Endodermal cell (in vitro differentiated cells): ENCODE measurements at places on chromosomes 7 and 10. TPM values are rescaled to one million over a fixed set of nuclear protein-coding genes. Genes with fewer than 3 reads are reported as not detected.
A peak's percentile ranks its signal among the peaks of the same experiment; 100 is the strongest.

DNA sequence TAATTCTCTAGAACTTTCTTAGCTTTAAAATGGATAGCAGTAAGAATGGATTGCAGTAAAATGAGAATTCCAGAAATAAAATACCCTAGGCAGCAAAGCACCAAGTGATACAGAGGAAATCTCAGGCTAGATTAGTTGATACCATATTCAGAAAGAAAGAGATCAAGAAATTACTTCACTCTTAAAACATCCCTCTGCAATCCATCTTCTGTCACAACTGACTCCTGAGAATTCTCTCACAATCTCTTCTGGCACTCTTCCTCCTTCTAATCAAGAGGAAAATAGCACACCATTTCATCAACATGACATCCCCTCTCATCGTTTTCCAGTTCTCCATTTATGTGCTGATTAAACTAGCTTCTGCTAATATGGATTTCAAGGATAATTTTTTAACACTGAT, 42.2 kb upstream of the LAMB1 start:
- DNase-seq = no peak

The ECHDC3 gene
- 11.1 to 15.7 TPM (median 12.9 TPM) in 3 replicates for total RNA-seq

DNA sequence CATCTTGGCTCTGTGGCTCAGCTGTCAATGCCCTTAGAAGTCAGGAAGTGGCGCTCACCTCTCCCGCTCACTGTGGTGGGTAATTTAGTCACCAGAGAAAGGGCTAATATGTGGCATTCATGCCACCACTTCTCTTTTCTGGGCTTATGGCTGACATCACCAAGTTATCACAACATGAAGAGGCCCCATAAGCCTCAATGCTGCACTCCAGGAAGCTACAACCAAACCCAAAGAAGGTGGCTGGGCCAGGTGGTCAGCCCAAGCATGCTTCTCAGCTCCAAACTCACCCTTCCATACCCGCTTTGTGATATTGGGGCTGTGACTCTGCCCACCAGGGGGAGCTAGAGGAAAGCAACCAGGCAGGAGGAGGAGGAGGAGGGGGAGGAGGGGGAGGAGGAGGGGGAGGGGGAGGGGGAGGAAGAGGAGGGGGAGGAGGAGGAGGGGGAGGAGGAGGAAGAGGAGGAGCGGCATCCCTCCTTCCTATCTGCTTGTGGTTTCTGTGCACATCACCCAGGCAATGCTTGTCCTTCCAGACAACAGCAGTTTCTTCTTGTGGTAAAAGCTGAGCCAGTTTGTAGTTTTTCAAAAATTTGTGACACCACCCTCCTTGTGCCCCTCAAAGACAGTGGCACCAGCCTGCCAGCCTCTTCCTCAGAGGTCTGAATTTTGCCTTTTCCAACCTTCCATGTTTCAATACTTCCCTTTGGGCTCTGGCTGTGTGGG, 42.1 kb downstream of the CYP26A1 start:
- peak; percentile 95 for DNase-seq

DNA sequence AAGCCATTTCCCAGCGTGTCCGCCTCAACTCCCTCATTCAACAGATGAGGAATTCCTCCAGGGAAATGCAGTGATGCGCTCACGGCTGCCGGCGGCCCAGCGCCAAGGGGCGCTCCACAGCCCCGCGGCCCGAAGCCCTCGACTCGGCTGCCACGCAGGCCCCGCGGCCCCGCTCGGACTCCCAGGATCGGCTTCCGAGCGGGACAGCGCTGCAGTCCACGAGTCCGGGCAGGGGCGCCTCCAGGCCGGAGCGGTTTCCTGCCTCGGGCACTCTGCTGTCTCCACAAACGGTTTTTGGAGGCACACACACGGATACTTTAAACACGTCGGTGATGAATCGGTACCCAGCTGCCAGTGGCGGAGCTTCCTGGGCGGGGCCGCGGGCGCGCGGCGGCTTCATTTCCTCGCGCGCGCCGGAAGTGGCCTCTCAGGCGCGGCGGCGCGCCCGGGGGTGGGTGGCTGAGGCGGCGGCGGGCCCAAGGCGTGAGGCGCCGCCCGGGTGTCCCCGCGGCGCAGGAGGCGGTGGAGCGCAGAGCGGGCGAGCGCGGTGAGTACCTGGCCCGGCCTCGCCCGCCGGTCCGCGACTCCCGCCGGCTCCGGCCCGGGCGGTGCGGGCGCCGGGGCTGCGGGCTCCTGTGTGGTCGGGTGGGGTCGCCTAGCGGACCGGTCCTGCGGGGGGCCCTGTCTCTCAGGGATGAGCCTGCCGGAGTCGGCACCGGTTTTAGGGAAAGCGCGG, at the start of gene CSGALNACT2:
CSGALNACT2 (plus strand) TSS at position 425 of the 736 bp plus-strand sequence. CDS start 16,705 bp downstream, outside the sequence.
- DNase-seq = peak; percentile 87

DNA sequence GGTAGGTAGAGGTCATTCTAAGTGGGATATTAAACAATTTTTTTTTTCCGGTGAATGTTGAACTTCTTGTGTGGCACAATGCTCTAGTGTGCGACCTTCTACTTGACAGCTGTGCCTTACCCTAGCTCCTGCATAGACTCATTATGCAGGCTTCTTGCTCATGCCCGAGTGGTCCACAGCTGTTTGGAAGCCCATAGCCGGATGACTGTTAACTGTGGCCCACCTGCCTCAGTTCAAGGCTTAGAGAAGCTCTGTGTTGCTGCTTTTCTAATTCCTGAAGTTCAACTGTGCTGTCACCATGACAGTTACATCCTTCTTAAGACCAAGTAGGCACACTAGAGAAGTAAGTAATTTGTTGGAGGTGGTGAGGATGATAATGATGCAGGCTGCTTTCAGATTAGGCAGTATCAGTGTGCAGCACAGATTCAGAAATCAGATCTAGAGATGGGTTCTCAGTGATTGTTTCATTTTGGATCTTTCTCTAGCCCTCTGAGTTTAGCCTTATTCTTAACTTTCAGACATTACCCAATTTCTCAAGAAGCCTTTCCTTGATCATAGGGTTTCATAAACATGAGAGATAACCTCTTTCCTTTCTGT, 278.4 kb downstream of the PHF14 start:
- DNase-seq = no peak

- peak; percentile 86 for DNase-seq
These were observed 53.5 kb upstream of the SVIL start for GRCh38 chr10:29688230-29688661.

DNA sequence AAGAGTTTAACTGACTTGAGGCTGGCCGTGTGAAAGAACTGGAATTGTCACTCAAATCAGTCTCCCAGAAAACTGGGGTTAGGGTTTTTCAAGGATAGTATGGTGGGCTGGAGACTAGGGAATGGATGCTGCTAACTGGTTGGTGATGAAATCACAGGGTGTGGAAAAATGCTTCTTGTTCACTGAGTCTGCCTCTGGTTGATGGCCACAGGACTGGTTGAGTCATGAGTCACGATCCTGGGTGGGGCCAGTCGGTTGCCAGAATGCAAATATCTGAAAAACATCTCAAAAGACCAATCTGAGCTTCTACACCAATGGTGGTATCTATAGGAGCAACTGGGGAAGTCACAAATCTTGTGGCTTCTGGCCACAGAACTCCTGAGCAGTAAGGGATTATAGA, 16.3 kb upstream of the BAMBI start:
- no peak for DNase-seq

The MGAM2 gene
- 0.20 and 0.40 TPM in 2 replicates for total RNA-seq

DNA sequence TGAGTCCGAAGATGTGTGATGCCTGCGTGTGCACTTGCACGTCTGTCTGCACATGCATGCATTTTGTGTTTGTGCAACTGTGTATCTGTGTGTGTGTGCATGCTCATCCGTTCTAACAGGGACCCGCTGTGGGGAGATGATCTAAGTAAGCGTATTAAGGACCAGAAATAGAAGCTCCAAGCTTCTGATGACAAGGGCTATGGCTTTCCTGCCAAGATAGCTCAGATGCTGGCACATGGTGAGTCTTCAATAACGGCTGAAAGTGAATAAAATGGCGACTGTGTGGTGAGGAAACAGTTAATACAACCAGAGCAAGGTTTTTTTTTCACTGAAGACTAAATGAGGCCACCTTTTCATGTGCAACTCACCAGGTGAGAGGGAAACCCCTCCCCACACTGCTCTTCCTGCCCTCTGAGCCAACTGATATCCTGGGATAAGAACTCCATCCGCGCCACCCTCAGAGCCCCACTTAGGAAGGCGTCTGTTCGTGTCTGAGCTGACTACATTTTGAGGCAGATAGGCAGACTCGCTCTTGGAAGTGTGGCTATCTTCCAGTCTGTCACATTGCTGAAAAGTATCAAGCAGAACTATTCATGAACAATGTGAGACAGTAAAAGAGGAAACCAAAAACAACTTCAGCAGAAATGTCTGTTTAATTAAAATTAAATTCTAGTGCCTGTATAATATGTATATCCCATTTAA, 47.4 kb upstream of the TCERG1L start:
- no peak for DNase-seq

The C10orf143 gene
- 1.9 to 3.5 TPM (median 2.3 TPM) in 3 replicates for total RNA-seq

The TBXAS1 gene
- total RNA-seq = 6.7 to 14.1 TPM (median 13.5 TPM) in 3 replicates
